Caco-2 (cell line): ENCODE measurements at places on chromosomes 13 and 19.
A peak's percentile ranks its signal among the peaks of the same experiment; 100 is the strongest.

DNA sequence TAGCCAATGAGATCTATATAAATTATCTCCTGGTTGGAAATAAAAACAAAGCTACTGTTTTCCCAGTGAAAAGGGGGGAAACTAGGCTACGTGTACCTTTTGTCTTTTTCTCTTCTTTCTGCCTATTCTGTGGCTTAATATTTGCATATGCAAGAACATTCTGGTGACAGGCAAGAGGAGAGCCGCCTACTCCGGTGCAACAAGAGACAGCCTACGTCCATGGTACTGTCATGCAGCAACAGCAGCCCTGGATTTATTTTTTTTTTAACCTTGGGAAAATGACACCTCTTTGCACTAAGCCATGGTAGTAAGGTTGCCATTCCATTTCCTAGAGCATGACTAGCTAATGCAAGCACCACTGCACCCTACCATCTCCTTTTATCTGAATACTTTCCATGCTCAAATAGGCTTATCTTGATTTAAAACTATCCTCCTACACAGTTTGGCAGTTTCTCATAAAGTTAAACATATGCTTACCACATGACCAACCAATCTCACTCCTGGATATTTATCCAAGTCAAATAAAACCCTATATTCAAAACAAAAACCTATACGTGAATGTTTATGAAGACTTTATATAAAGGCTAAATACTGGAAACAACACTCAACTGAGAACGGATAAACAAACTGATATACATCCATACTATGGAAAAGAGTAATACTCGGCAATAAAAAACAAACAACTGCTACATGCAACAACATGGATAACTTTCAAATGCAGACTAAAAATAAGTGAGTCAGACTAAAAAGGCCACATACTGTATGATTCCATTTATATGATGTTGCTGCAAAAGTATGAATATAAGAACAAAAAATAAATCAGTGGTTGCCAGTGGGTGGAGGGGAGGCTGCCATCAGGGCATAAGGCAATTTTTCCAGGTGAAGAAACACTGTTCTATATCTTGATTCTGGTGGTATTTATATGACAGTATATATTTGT, 17.3 kb downstream of the NUFIP1 start:
- no peaks in the 10 kb centered on the region for H3K27me3 ChIP-seq
- peaks cover 14% of the 10 kb centered on the region for H3K4me1 ChIP-seq
- H3K4me3 ChIP-seq, result no peak overlapping the region
- peaks cover 2% of the 10 kb centered on the region; the same call in 1 of the 2 replicates for H3K36me3 ChIP-seq
- H3K27ac ChIP-seq, result no peak overlapping the region

DNA sequence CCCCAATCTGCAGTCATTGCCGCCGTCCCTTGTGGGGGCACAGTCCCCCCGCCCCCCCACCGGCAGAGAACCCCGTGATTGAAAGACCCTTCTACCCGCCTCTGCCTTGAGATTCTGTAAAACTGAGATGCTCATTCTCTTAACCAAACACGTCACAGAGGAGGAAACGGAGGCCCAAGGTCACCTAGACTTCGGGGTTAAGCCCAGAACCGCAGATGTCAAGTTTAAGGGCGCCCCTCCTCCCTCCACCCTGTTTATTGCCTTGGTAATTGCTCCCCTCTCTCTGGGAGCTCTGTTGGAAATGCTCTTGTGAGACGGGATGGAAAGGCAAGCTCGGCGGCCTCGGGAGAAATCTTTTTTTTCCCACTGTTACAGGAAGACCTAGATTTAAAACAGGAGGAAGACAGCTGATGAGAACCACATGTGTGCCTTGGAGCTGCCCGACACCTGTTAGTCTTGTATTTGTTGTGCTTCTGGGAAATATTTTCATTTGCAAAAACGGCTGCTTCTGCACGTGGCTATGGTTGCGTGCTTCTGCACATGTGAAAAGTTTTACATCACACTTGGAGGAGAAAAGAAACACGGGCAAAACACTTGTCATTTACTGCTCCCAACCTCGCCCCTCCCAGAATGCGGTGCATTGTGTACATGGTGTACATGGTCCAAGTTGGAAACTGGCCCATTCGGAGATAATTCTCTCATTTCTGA, 1.1 kb upstream of the MED26 start:
- peak overlapping the region; percentile 97 for H3K4me3 ChIP-seq
- peaks cover 2% of the 10 kb centered on the region for H3K36me3 ChIP-seq
- DNase-seq, result peak; percentile 11
- no peaks in the 10 kb centered on the region for H3K4me1 ChIP-seq
- peak overlapping the region; percentile 87 for H3K27ac ChIP-seq

- peak overlapping the region; percentile 48 for H3K4me3 ChIP-seq
- DNase-seq, result no peak
- H3K4me1 ChIP-seq, result peaks cover 22% of the 10 kb centered on the region
- H3K27me3 ChIP-seq, result no peaks in the 10 kb centered on the region
- H3K27ac ChIP-seq, result no peak overlapping the region
Observed at GRCh38 chr19:49869009-49869483, 1.7 kb upstream of the PNKP start.

DNA sequence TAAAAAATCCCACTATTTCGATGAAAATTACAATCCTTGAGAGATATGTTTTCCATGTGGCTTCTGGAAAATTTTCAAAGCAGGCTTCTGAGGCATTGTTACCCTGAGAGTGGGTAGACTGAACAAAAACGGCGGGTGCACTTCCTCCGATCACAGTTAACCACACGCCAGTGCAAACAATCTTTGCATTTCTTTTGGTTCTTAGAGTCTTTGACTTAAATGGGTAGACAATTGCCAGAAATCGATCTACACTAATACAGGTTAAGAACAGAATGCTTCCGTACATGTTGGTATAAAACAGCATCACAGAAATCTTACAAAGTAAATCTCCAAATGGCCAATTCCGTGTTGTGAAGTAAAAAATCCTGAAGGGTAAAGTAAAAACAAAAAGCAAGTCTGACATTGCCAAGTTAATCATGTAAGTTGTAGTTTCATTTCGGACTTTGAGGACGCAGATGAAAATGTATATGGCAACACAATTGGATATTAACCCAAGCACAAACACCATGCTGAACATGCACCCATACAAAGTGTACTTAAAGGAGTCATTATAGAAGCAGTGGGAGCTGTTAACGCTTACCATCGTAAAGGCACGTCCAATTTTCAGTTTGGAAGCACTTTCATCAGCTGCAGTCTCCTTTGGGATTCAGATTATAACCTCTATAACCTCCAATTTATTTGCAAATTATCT, 927 bp downstream of the LPAR6 start:
- H3K4me1 ChIP-seq, result peaks cover 6% of the 10 kb centered on the region; the same call in 1 of the 2 replicates
- no peaks in the 10 kb centered on the region for H3K36me3 ChIP-seq
- H3K27ac ChIP-seq, result no peak overlapping the region
- no peaks in the 10 kb centered on the region for H3K27me3 ChIP-seq
- no peak overlapping the region for H3K4me3 ChIP-seq

DNA sequence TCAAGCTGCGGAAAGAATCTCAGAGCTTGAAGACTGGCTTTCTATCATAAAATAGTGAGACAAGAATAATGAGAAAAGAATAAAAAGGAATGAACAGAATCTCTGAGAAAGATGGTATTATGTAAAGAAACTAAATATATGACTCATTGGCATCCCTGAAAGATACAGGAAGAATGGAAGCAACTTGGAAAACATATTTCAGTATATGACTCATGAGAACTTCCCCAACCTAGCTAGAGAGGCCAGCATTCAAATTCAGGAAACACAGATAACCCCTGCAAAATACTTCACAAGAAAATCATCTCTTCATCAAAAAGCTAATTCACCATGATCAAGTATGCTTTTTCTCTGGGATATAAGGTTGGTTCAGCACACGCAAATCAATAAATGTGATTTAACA, 2318.0 kb downstream of the PCDH9 start:
- H3K4me1 ChIP-seq, result peaks cover 4% of the 10 kb centered on the region; the same call in 1 of the 2 replicates
- no peak for DNase-seq
- H3K36me3 ChIP-seq, result no peaks in the 10 kb centered on the region
- H3K27ac ChIP-seq, result no peak overlapping the region
